Lower leg skin (tissue), 4 donors: ENCODE measurements at places on chromosomes 6 and 20. TPM values are rescaled to one million over a fixed set of nuclear protein-coding genes. Genes with fewer than 3 reads are reported as not detected.

OR2H1 gene
- total RNA-seq: not detected

SEL1L2 gene
- total RNA-seq: not detected

HDDC2 gene
- 65.6 TPM for total RNA-seq

SNX5 gene
- 44.6 TPM for total RNA-seq

TRMT6 gene
- total RNA-seq: 11.6 TPM

SLC4A11 gene
- total RNA-seq: 17.2 TPM

CSNK2B gene
- 422 TPM for total RNA-seq

IL17F gene
- not detected for total RNA-seq

SAMD5 gene
- 2.9 TPM for total RNA-seq

GRCh38 chr6:107763946-107764345, 60.2 kb downstream of the SCML4 start:
- no peak for DNase-seq

GRCh38 chr6:28808383-28808782, 115.4 kb downstream of the TRIM27 start:
- DNase-seq: no peak

DNA sequence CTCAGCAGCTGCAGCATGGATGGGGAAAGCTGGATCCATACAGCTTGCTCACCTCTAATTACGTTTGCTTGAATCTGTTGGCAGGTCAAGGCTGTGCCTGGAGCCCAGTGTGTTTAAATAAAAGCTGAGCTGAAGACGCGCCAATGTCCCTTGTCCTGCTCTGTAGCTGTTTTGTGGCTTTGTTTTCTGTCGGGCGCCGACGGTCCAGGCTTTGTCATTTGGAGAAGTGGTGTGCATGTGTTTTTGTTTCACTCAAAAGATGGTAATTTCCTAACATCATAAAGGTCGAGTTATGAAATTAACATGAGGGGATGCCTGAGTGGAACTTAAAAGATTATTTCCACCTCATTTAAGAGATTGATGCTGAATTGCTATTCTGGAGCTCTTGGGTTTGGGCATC, 107.6 kb downstream of the SLC24A3 start:
- no peak for DNase-seq

DNA sequence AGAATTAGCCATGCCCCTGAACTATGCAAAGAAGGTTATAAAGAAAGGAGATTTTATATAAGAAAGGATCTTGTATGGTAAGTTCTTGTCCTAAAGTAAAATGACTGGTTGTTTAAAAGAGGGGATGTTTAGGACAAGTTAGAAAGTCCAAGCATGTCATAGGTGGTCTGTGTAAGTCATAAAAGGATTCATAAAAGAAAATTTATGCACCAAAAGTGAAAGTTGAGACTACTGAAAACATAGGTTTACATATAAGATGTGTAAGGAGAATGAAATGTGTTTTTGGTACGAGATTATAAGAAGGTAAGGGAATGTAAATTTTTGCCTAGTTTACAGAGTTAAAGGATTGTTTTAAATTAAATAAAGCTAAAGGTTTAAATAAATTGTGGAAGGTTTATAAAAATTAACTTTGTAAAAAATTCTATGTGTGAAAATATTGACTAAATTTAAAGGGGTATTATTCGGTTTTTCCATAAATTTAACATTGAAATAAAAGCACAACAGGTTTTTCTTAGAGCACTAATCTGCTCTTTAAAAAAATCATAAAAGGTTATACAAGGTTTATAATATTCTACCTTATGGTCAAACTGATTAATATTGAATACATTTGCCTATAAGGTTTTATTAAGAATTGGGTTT, 93.6 kb upstream of the UST start:
- DNase-seq: no peak

DNA sequence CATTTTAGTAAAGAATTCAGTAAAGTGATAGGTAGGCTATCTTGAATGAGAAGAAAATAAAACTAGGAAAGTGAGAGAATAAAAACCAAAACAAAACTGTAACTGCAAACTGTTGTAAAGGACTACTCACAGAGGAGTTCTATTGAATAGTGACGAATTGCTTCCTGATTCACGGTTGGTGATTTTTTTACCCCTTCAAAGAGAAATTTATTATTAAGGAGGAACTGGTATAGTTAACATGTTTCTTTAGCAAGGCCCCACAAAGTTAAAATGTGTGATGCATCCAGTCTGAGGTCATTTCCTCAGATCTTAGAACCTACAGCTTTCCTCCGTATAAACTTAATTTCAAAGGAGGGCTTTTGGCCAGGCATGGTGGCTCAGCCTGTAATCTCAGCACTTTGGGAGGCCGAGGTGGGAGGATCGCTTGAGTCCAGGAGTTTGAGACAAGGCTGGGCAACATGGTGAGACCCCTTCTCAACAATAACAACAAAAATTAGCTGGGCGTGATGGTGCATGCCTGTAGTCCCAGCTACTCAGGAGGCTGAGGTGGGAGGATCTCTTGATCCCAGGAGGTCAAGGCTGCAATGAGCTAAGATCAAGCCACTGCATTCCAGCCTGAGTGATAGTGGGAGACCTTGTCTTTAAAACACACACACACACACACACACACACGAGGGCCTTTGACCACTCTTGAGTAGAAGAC, 8.3 kb downstream of the PRDM1 start:
- DNase-seq: no peak

DNA sequence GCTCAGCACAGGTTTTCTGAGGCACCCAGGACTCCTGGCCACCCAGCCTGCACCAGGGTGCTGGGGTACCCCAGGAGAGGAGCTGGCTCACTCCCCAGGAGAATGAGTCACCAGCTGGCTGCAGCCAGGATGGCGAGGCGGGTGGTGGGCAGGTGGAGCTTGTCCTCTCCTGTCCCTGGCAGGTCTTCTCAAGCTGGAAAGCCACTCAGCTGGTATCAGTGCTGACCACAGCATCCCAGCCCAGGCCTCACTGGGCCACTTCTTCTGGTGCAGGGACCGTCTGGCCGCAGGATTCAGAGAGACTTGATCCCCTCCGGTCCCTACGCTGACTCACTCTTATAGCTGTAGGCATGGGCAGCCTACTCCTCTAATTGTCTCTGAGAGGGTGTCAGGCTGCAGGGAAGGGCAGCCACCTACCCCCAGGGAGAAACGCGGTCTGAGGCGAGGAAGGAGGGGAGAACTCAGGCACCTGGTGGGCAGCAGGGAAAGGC, 22.2 kb downstream of the TFEB start:
- no peak for DNase-seq

DNA sequence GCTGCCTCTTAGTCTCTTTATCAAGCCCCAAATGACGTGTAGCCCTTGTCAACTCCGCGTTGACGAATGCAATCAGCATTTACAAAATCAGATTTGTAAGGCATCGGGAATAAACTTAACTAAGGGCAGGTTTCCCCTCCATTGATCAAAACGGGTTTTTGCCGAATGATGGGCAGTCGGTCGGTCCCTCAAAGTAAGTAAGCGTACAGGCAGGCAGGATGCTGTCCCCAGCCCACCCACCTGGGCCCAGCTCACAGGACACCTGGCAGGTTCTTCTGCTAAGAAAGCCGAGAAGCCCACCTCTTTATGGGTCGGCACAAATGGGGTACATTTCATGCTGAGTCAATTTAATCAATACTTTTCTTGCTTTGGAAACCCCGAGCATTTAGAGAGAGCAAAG, 22.0 kb upstream of the MAFB start:
- no peak for DNase-seq

DNA sequence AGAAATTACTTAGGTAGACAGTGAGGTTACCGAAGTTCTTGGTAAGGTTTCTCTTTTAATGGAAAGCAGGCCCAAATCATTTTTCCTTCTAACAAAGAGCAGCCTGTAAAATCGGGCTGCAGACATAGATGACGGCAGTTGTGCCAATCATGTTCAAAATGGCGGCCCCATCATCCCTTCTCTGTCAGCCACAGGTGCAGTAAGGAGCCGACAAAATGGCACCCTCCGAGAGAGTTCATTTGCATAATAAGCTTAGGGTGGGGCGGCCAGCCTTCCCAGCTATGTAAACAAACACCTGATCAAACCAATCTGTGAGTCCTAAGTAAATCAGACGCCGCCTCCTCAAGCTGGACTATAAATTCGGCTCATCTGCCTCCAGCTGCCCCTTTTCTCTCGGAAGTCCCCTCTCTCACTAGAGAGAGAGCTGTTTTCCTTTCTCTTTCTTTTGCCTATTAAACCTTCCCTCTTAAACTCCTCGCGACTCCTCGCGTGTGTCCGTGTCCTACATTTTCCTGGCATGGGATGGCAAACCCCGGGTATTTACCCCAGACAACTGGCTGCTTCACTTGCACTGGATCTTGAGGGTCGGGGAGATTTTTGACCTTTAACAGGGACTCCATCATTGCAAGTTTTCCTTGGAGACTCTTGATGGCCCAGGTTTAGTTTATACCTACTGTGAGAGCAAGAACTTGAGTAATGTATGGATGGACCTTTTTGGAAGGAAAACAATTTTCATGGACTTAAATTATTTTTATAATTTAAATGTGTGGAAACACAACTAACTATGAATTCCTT, 8.9 kb upstream of the DDR1 start:
- peak; percentile 49 for DNase-seq

GRCh38 chr20:36745234-36745926, 510 bp downstream of the NDRG3 start:
- no peak for DNase-seq

GRCh38 chr6:45892696-45893245, 122.9 kb downstream of the CLIC5 start:
- DNase-seq: no peak

- no peak for DNase-seq
Measured at GRCh38 chr20:60345106-60345505, 386.9 kb downstream of the CDH26 start.

DNA sequence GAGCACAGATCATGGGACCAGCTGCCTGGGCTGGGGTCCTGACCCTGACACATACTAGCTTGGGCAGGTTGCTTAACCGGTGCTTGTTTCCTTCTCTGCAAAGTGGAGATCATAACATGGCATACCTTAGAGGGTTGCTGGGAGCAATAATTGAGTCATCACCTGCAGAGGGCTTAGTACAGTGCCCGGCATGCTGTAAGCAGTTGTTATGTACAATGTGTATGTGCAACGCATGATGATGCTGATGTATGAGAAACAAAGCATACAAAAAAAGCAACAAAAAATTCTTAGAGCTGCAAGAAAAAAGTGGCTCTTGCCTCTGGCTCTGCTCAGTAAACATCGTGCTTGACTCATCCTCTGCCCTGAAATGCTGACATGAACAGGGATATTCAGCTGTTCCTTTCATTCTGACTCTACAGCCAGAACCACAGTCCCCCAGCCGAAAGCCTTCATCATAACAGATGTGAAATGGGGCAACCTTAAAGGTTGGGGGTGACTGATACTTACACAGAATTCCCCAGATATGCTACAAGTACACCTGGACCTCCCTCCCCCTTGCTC, 91.7 kb downstream of the CLIC5 start:
- no peak for DNase-seq

DNA sequence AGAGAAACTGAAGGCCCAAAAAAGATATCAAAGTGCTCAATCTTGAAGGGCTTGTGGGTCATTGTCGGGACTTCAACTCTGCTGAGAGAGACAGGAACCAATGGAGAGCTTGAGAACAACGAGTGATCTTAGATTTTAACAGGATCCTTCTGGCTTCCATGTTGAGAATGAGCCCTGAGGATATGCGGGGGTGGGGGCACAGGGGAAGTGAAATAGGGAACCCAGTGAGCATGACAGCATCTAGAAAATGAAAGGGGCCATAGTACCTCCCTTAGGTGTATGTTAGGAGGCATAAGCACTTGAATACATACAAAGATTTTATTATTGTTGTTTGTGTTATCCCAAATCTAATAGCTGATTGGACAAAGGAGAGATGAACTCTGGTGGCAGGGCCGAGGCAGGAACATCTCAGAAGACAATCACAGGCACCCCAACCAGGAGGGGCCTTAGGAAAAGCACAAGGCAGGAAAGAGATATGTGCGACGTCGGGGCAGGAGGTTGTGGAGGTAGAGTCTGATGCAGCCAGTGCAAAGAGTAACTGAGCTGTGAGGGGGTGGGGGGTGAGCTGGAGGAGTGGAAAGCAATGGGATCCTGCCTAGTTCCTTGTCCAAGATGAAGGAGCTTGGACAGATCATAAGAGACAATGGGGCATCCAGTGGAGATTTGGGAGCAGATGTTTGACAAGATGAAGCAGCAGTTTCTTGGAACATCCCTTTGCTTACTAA, 10.4 kb downstream of the TGM6 start:
- peak; percentile 52 for DNase-seq

GRCh38 chr6:137968901-137969300, 101.8 kb downstream of the TNFAIP3 start:
- no peak for DNase-seq

DNA sequence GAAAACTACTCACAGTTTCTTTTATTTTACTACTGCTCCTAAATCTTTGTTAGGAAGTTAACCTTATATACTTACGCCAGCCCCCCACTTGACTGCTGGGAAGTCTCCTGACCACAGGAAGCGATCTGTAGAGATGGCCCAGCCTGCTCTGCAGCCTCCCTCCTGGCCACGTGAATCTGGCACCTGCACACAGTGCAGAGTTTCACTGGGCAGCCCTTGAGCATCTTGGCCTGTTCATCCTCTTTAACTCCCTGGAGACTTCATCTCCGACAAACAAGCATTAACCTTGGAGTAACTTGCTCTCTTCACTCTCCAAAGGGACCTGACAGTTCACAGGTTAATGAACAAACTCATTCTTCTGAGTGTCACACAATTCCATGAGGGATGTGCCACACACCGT, 294.1 kb downstream of the BTBD9 start:
- DNase-seq: no peak

GRCh38 chr6:152206072-152206818, 398.8 kb downstream of the ESR1 start:
- no peak for DNase-seq

DNA sequence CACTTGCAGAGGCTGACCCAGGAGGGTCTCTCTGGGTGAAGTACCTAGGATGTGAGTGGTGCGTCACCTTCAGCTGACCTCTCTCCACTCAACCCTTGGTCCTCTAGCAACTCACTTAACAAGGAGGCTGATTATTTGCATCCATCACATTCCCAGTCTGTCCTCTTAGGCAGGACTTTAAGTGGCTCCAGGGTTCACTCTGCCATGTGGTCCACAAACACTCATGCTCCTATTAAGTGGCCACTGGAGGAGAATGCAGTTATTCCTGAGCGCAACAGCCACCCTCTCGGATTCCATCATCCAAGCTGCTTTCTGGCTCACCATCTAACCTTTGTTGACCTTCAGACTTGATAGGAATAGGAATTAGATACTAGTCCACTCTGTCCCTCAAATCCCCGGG, 61.1 kb upstream of the SCAF8 start:
- no peak for DNase-seq

- DNase-seq: no peak
Measured at GRCh38 chr6:84052204-84052882, 18.8 kb downstream of the MRAP2 start.

GRCh38 chr6:52994031-52994838, 849 bp downstream of the GSTA4 start:
- peak; percentile 32 for DNase-seq

DNA sequence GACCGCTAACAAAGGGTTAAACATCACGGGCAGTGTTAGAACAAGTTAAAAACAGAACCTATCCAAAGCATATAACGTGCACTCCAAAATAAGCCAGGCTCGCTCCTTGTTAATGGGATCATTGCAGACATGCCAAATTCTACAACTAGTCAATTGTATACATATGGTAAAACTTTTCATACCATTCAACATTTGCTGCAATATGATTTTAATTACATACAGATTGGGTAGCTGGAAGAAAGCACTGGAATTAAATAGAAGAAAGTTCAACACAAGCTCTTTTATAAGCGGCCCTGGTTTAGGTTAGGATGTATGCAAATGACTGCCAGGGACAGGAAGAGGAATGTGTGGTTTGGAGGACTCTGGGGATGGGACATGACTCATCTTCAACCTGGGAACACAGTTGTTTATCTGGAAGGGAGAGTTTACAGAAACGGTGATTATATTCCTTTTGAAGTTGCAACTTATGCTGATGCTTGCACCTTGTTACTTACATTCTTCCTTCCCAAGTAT, 62.5 kb upstream of the TIAM2 start:
- DNase-seq: no peak
